ENCODE measurements at places on chromosomes 2 and 18.

GRCh38 chr2:140555701-140556100 is 1575.1 kb downstream of the LRP1B start:
- no peak overlapping the region for H3K4me3 ChIP-seq
- H3K36me3 ChIP-seq = no peaks in the 10 kb centered on the region
- no peaks in the 10 kb centered on the region for H3K27me3 ChIP-seq
- no peak for DNase-seq

GRCh38 chr2:56476509-56477071 is 292.8 kb downstream of the CCDC85A start:
- DNase-seq = no peak
- no peaks in the 10 kb centered on the region for H3K27me3 ChIP-seq
- no peak overlapping the region for H3K4me3 ChIP-seq
- H3K4me1 ChIP-seq = no peaks in the 10 kb centered on the region

DNA sequence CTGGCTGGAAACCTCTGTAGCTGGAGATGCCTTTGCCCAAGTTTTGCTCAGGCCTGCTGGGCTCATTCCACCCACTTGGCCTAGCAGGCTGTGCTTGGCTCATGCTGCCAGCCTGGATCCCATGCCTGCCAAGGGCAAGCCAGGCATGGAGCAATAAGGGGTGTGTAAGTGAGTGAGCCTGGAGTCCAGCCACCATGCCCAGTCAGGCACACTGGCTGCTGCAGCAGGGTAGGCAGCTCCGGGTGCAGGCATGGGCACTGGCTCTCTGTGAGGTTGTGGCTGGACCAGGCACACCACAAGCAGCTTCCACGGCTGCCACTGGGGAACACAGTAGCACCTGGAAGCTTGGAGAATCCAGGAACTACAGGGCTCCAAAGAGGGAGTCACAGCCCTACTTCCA is 147.7 kb upstream of the HS6ST1 start:
- H3K27ac ChIP-seq = no peak overlapping the region
- H3K4me3 ChIP-seq = no peak overlapping the region
- no peaks in the 10 kb centered on the region for H3K27me3 ChIP-seq
- peak; percentile 91 for DNase-seq

DNA sequence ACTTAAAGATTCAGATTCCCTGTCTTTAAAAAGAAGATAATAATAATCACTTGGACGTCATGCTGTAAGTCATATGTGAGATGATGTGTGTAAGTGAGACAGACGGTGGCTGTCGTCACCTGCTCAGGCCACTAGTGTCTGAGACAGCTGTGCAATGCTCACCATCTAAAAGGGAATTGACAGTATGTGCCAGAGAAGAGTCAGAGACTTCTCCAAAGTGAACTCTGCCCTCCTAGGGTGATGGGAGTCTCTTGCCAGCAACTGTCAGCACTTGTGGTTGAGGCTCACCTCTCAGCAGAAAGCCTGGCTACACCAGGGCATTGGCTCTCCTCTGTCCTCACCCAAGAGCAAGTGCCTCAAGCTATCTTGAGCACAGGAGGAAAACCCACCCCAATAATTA is 131.6 kb upstream of the DNAJC10 start:
- no peak for DNase-seq
- H3K4me3 ChIP-seq = no peak overlapping the region
- H3K27ac ChIP-seq = no peak overlapping the region
- H3K36me3 ChIP-seq = no peaks in the 10 kb centered on the region
- no peaks in the 10 kb centered on the region for H3K27me3 ChIP-seq

Data from esophagus muscularis mucosa (tissue), 4 donors.